ENCODE measurements at places on chromosomes 16 and 17.

- DNase-seq, result peak; percentile 70
Measured at GRCh38 chr17:2405247-2405926, 4.5 kb upstream of the MNT start.

GRCh38 chr17:39223907-39224777, 1.6 kb downstream of the STAC2 start:
- no peak for DNase-seq

DNA sequence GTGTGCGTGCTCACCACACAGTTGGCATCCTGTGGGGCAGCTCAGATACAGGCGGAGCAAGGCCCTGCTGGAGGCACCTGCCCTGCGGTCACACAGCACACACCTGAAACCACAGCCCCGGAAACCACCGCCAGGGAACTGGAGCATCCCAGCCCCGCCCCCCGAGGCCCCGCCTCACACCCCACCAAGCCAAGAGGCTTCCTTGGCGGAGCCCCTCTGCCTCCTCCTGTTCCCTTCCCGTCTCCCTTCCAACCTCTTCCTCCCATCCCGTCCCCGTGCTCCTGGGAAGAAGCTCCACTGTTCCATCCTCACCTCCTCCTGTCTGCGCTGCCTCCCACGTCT, 205.5 kb downstream of the NTN1 start:
- no peak for DNase-seq

DNA sequence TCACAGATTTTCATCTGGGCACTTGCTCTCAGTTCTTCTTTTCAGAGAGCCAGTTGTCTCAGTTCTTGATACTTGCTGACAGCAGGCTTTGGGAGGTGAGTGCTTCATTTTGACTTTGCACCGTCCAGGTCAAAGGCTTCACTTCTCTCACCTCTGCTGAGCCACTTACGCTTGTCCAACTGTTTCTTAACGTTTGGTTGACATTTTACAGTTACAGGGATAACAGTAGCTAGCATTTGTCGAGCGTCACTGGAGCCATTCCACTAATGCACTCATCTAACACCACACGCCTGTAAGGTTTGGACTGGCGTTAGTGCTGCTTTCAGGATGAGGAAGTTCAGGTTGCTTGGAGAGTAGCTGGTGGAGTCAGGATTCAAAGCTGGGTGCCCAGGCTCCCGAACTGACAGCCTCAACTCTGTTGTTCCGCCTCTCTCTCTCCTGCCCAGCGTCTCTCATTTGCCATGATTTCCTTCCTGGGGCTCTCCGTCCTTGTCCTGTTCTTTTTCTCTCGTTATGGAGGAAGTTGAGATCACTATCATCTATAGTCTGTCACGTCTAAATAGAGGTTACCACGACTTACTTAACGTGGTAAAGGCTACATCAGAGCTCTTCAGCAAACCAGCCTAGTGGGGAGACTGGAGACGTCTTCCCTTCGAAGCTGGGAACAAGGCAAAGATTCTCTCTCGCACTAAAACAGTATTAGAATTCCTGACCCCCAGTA, 220.8 kb downstream of the RPTOR start:
- no peak for DNase-seq

DNA sequence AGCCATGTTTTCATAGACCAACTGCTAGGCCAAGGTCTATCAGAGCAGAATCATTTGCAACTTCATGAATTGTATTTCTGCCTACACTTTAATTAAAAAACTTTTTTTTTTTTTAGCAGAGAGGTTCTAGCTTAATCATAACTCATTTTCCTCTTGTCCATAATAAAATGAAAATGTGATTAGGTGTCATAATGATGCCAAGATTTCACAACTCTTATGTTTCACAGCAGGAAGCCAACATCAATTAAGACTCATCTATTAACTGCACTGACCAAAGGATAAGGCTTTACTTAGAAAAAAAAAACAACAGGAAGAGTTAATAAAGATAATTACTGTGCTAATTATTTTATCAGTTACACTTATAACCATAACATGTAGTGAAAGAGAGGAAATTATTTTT, 18.9 kb upstream of the RNF43 start:
- DNase-seq, result no peak

DNA sequence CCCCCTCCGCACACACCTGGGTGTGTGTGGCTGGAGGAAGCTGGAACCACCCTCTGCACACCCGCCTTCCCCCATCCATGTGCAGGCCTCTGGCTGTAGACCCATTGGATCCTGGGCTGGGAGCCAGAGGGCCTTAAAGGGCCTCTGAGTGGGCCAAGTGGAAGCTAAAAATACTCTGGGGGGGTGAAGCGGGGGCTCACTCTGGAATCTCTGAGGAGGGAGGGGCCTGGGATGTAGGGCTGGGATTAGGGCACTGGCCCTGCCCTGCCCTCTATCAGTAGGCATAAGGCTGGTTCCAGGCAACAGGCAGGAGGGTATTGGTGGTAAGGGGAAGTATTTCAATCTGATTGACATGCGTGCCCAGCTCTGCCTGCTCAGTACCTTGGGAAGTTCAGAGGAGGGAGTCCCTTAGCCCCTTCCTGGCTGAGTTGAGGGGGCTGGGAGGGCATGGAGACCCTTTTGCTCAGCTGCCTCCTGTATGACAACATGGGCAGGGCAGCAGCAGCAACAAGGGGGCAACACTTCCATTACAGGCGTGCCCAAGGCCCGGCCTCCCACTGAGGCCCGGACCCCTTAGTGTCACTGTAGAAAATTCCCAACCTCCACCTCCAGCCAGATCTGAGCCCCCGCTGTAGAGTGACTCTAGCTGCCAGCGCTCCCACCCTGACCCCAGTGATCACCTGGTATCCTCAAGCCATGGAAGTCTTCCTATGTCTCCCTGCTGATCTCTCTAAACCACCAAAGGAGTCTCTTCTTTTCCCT, 5.2 kb downstream of the ITGA3 start:
- peak; percentile 93 for DNase-seq

DNA sequence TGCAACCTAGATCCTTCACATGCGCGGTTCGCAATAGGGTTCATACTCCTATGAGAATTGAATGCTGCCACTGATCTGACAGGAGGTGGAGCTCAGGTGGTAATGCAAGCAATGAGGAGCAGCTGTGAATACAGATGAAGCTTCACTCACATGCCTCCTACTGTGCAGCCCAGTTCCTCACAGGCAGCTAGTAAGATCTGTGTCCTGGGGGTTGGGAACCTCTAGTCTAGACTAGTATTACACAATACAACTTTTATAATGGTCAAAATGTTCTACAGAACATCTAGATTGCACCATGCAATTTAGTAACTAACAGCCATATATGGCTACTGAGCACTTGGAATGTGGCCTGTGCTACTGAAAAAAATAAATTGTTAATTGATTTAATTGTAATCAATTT, 26.7 kb downstream of the ABCA5 start:
- DNase-seq, result no peak

- no peak for DNase-seq
Measured at GRCh38 chr16:56643833-56644232, 5.4 kb downstream of the MT1A start.

DNA sequence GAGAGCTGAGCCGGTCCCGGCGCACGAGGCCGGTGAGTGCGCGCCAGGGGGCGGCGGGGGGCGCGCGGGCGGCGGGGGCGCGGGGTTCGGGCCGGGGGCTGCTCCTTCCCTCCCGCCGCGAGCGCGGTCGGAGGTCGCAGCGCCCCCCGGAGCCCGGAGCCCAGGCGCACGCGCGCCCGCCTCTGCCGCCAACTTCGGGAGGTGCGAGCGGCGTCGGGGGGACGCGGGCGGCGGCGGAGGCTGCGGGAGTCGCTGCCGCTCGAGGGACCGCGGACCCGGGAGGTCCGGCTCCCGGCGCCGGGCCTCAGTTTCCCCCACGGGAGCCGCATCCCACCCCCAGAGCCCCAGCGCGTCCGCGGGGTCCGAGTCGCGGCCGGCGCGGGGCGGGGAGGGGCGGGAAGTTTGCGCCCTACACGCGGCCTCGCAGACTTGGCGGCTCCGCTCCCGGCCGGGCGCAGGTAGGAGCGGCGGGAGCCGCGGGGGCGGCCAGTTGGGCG, at the start of gene PRR35:
PRR35 (plus strand) TSS at position 191 of the 497 bp plus-strand sequence. CDS start 2,901 bp downstream, outside the sequence.
- no peak for DNase-seq

DNA sequence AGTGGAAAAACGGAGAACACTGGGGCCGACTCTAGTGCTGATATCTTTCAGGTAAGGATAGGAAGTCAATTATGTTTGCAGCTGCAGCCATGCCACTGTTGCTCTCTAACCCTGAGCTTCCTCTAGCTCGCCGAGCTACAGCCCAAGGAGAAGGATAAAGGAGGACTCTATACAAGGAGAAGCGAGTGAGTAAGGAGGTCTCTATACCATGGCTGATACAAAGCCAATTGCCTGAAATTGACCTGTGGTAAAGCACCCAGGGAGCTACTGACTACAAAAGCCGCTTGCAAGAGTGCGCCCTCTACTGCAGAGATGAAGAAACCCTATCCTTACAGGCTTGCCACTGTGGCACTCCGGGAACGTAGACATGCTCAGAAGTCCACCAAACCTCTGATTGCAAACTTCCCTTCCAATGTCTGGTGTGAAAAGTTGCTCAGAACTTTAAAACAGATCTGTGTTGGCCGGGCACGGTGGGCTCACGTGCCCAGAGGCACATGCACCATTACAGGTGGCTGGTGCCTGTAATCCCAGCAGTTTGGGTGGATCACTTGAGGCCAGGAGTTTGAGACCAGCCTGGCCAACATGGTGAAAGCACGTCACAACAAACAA, 10.8 kb upstream of the SLC46A1 start:
- no peak for DNase-seq

DNA sequence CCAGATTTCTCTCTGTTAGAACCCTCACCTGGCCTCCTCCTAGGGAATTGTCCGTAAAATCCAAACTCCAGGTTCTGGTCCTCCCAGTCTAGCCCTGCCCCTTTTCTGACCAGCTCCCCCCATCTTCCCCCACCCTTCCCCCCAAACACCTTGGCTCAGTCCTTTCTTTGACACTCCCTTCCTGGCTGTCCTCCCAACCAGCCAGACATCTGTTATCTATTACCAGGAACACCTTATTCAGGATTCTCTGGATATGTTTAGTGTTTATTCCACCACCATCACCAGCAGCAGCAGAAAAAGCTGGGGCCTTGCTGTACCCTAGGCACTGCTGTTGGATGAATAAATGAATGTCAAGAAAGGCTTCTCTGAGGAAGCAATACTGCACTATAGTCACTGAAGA, 4.0 kb upstream of the CMTM3 start:
- DNase-seq, result no peak

DNA sequence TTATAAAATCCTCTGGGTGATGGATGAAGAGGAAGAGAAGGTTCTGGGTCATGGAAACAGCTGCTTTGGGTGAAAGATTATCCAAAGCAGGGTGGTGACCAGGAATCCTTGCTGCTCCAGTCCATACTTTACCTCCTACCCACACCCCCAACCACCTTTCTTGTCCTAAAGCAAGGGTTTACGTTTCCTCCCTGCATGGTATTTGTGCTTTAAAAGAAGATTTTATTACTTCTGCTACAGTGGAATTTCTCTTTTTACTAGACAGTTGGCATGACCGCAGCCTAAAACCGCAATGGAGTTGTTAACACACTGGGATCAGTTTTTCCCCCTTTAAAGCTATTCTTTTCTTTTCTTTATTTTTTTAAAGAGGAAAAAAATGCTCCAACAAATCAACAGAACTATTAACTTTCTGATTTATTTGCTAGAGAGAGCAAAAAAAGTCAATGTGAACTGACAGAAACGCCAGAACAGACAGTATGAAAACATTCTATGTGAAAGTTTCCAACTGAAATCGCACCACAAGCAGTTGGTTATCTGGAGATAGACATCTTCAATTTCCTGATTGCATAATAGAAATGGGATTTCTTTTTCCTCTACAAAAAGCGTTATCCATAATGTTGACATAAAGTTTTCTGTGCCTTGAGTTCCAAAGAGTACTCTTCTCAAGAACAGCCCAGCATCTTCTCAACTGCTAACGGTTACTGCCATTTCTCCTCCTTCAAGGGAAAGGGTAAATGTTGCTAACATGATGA, 236.0 kb downstream of the IRX3 start:
- no peak for DNase-seq

DNA sequence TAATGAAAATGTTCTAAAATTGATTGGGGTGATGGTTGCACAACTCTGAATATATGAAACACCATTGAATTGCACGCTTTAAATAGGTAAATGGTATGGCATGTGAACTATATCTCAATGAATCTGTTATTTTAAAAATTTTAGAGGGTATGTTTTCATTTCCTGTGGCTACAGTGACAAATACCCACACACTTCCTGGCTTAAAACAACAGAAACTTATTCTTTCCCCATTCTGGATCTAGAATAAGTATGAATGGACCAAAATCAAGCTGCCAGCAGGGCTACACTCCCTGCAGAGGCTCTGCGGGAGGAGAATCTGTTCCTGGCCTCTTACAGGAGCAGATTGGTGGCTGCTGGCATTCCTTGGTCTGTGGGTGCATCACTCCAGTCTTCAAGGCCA, 11.3 kb upstream of the PECAM1 start:
- no peak for DNase-seq

- DNase-seq, result no peak
Measured at GRCh38 chr17:2259769-2260536, 43.6 kb downstream of the SMG6 start.

GRCh38 chr17:77144227-77144626, 3.5 kb downstream of the SEC14L1 start:
- no peak for DNase-seq

DNA sequence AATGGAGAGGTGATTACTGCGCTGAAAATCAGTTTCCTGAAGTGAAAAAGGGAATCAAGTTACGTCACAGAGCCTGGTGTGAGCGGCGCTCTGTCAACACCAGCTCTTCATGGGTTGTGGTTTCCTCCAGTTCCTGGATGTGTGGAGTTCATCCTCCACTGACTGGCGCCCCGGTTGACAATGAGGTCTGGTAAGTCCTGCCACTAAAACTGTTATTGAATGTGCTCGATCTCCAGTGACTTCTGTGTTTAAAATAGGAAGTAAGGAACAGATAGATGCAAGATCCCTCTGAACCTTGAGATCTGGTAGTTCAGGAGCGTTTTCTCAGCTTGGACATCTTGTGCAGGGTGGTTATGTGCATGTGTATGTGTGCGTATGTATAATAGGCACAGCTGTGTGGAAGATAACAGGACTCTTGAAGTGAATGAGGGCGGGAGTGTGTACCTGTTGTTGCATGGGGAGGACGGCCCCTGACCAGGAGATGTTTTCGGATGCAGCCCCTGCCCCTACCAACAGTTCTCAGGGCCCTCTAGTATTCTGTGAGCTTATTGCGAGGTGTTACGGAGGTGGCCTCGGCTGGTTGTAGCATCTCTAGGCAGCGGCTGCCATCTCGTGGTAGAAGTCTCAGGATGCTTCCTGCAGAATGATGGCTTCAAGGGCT, 22.0 kb upstream of the GOT2 start:
- no peak for DNase-seq

GRCh38 chr16:70161350-70161749, 12.2 kb upstream of the CLEC18C start:
- DNase-seq, result peak; percentile 35

- no peak for DNase-seq
Measured at GRCh38 chr16:61834082-61834481, 202.2 kb downstream of the CDH8 start.

GRCh38 chr16:71347146-71347545, 11.4 kb upstream of the CALB2 start:
- DNase-seq, result peak; percentile 43

- DNase-seq, result no peak
Measured at GRCh38 chr17:79572136-79572925, 38.5 kb downstream of the RBFOX3 start.

All from coronary artery (tissue), 2 donors.